NCI-H1930 (cell line): ENCODE measurements at places on chromosomes 1 and 21.

- no peak for DNase-seq
Measured at GRCh38 chr1:193411215-193411614, 224.8 kb upstream of the B3GALT2 start.

- no peak for DNase-seq
Measured at GRCh38 chr21:29730281-29730680, 209.5 kb downstream of the GRIK1 start.

GRCh38 chr1:9629445-9630201 is 21.9 kb upstream of the PIK3CD start:
- no peak for DNase-seq

DNA sequence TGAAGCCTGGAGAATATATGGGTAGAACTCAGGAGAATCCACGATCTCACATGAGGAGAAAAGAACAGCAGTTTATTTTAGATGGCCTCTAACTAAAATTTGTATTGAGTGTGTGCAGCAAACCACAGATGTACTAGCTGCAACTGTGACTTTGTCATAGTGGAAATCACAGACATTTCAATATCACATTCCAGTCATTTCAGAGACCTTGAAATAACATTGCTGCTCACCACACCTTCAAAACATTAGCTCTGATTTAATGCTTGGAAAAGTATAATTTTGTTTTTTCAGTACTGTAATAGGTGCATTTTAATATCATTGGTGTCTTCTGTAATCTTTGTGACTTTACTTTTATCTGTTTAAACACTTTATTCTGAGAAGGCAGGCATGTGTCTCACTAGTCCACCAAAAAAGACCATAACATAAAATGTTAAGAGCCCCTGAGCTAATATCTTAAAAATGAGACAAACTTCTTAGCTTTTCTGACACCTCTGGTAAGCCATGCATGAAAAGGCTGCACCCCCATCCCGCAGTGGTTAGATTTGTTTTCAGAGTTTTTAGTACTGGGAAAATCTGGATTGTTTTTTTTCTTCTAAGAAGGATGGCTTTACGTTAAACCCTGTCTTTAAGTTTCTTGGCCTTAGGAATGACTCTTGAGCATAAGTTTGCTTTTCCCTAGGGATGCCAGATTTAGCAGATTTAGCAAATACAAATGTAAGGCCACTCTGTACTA is 30.1 kb downstream of the KCNJ15 start:
- DNase-seq: no peak

- DNase-seq: no peak
Measured at GRCh38 chr1:90558754-90559378, 158.2 kb downstream of the BARHL2 start.
